Transverse colon (tissue), 4 donors: ENCODE measurements at places on chromosomes 12 and 14.

DNA sequence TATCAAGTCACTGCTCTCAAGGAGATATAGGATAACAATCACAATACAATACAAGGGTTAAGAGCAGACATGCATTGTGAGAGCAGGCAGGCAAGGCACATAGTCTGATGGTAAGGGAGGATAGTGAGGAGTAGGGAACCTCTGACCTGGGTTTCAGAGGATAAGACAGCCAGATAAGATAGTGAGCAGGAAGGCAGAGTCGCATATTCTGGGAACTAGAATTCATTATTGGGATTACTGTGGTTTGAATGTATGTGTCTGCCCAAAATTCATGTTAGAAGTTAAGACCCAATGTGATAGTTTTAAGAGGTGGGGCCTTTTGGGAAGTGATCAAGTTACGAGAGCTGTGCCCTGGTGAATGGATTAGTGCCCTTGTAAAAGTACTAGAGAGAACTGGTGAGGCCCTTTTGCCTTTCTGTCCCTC, 14.4 kb upstream of the ATF1 start:
- no peaks in the 10 kb centered on the region for H3K36me3 ChIP-seq
- no peak overlapping the region for H3K27ac ChIP-seq
- H3K4me1 ChIP-seq, result no peaks in the 10 kb centered on the region
- DNase-seq, result no peak
- H3K27me3 ChIP-seq, result no peaks in the 10 kb centered on the region

GRCh38 chr12:23472329-23472971, 477.0 kb downstream of the SOX5 start:
- H3K36me3 ChIP-seq, result no peaks in the 10 kb centered on the region
- no peaks in the 10 kb centered on the region for H3K27me3 ChIP-seq
- H3K27ac ChIP-seq, result no peak overlapping the region
- no peak for DNase-seq
- no peak overlapping the region for H3K4me3 ChIP-seq
- no peaks in the 10 kb centered on the region for H3K4me1 ChIP-seq

DNA sequence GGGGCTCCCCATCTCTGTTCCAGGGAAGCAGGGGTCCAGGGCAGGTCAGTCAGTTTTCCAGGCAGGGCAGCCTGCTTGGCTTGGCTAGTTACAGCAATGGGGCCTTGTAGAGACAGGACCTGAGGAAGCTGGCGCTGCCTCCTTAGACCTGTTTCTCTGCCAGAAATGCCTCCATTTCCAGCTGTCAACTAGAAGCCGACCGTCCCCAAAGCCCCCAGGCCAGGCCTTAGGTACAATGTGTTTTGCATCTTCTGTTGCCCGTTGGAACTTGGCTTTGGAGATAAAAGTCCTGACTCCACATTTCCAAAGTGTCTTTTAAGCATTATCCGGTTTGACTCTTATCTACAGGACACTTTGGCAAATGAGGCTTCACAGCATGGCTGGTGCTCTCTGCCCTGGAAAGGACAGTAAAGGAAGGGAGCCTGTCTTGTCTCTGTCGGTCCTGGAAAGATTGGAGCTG, 42.6 kb downstream of the KRT80 start:
- no peaks in the 10 kb centered on the region for H3K36me3 ChIP-seq
- peaks cover 54% of the 10 kb centered on the region for H3K4me1 ChIP-seq
- no peak overlapping the region for H3K4me3 ChIP-seq
- DNase-seq, result peak; percentile 13

- DNase-seq, result no peak
- no peaks in the 10 kb centered on the region for H3K36me3 ChIP-seq
- no peak overlapping the region for H3K27ac ChIP-seq
- H3K27me3 ChIP-seq, result no peaks in the 10 kb centered on the region
Measured at GRCh38 chr14:30798516-30798915, 75.8 kb upstream of the COCH start.
